ENCODE measurements at places on chromosomes 3 and 15. TPM values are rescaled to one million over a fixed set of nuclear protein-coding genes. Genes with fewer than 3 reads are reported as not detected.

DNA sequence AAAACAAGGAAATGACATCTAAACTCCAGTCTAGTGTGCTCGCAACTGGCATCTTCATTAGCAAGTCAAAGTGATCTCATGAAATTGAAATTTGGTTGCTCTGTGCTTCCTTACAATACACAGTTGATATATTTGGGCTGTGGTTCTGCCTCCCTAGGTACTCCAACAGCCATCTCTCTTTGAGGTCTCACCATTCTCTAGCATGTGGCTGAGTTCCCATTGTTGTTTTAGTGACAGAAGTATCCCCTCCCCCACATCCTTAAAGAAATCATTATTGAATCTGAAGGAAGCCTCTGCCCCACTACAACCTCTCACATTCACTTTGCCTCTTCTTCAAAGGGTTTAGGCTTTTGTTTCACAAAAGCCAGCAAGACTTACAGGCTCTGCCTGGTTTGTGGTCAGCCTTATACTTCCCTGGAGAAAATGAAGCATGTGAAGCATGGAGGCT, 516.5 kb downstream of the NLGN1 start:
- no peak overlapping the region for H3K4me3 ChIP-seq
- DNase-seq = no peak
- no peaks in the 10 kb centered on the region for H3K4me1 ChIP-seq
- H3K27me3 ChIP-seq = no peaks in the 10 kb centered on the region
- H3K27ac ChIP-seq = no peak overlapping the region

DNA sequence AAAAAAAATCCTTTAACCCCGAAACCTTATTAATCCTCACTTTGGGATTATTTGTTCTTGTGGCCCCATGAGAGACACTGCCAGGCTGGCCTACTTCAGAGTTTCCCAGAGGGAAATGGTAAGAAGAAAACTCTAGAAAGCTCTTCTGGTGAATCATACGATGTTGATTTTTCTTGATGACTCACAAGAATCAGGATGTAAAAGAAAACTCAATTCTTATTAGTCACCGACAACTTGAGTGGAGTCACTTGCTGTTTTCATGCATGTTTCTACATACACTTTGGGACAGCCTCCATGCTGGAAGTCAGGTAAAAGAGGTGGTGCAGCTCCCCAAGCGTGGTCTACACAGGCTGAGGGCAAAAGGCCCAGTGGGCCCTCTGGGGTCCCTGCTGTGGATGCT, 42.8 kb downstream of the MYO5C start:
- peaks cover 10% of the 10 kb centered on the region for H3K4me1 ChIP-seq
- no peak overlapping the region for H3K27ac ChIP-seq
- DNase-seq = no peak
- no peaks in the 10 kb centered on the region for H3K27me3 ChIP-seq
- H3K36me3 ChIP-seq = no peaks in the 10 kb centered on the region

- no peak overlapping the region for H3K4me3 ChIP-seq
- peaks cover 9% of the 10 kb centered on the region for H3K4me1 ChIP-seq
Measured at GRCh38 chr3:170062068-170062467, 24.3 kb downstream of the GPR160 start.

GRCh38 chr3:150414258-150414657, 6.2 kb downstream of the TSC22D2 start:
- peaks cover 80% of the 10 kb centered on the region for H3K4me1 ChIP-seq
- H3K36me3 ChIP-seq = no peaks in the 10 kb centered on the region
- H3K27ac ChIP-seq = no peak overlapping the region
- H3K4me3 ChIP-seq = no peak overlapping the region
- H3K27me3 ChIP-seq = no peaks in the 10 kb centered on the region
- DNase-seq = no peak

DNA sequence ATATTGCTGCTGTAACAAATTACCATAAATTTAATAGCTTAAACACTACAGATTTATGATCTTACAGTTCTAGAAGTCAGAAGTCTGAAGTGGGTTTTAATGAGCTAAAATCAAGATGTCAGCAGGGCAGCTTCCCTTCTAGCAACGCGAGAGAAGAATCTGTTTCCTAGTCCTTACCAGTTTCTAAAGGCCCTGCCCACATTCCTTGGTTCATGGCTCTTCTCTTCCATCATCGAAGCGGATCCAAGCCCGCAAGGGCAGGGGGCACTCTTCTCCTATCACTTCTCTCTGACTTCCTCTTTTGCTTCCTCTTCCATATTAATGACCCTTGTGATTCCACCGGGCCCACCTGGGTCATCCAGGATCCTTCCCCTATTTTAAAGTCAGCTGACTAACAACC, 16.1 kb downstream of the MINDY4B start:
- no peaks in the 10 kb centered on the region for H3K4me1 ChIP-seq
- H3K27me3 ChIP-seq = no peaks in the 10 kb centered on the region
- DNase-seq = no peak
- no peak overlapping the region for H3K4me3 ChIP-seq
- no peak overlapping the region for H3K27ac ChIP-seq

GRCh38 chr3:129502641-129503408, 25.6 kb upstream of the RHO start:
- DNase-seq = no peak
- no peak overlapping the region for H3K4me3 ChIP-seq
- H3K4me1 ChIP-seq = no peaks in the 10 kb centered on the region
- no peaks in the 10 kb centered on the region for H3K36me3 ChIP-seq
- H3K27me3 ChIP-seq = no peaks in the 10 kb centered on the region

- H3K27me3 ChIP-seq = no peaks in the 10 kb centered on the region
- H3K4me1 ChIP-seq = peaks cover 23% of the 10 kb centered on the region
- no peak overlapping the region for H3K4me3 ChIP-seq
- no peak for DNase-seq
- H3K36me3 ChIP-seq = no peaks in the 10 kb centered on the region
- H3K27ac ChIP-seq = no peak overlapping the region
Measured at GRCh38 chr15:41489641-41490040, 4.0 kb upstream of the ITPKA start.

GRCh38 chr3:52253314-52254304, 8.1 kb downstream of the PPM1M start:
- no peaks in the 10 kb centered on the region for H3K27me3 ChIP-seq
- peaks cover 57% of the 10 kb centered on the region for H3K36me3 ChIP-seq
- H3K4me3 ChIP-seq = peak overlapping the region; percentile 16
- H3K27ac ChIP-seq = peak overlapping the region; percentile 86
- H3K4me1 ChIP-seq = peaks cover 99% of the 10 kb centered on the region
- peak; percentile 95 for DNase-seq

DNA sequence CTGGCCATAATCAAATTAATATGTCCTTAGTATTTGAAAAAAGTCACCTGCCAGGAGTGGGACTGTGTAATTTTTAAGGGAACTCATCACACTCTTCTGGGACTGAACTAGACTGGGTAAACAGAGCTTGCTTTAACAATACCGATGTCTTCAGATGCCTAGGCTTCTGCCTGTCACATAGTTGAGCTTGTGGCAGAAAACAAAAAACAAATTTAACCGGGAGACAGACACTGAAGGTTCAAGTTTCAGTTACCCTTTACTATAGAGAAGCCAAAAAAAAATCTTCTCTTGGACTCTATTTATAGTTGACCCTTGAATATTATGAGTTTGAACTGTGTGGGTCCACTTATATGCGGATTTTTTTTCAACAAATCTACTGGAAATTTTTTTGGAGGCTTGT, 10.8 kb downstream of the PPP1R2 start:
- no peak overlapping the region for H3K27ac ChIP-seq
- DNase-seq = no peak
- H3K4me3 ChIP-seq = no peak overlapping the region
- peaks cover 7% of the 10 kb centered on the region for H3K36me3 ChIP-seq
- H3K4me1 ChIP-seq = peaks cover 82% of the 10 kb centered on the region

DNA sequence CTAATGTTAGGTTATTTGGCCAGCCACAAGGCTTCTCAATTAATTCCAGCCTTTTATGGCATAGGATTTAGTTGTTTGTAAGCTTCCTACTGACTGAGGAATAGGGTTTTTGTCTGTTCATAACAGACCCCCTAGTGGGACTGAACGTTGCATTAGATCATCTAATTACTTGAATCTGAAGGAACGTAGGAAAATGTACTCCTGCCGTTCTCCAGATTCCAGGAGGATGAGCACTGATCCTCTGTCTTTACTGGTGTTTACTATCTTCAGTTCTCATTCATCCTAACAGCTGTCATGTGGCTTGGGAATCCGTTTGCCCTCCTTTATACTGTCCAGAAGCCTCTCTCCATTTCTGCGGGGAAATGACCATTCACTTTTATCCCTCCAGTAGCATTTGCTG, 52.7 kb downstream of the RAD54L2 start:
- DNase-seq = no peak
- peaks cover 4% of the 10 kb centered on the region for H3K4me1 ChIP-seq
- H3K36me3 ChIP-seq = peaks cover 7% of the 10 kb centered on the region
- no peaks in the 10 kb centered on the region for H3K27me3 ChIP-seq

DNA sequence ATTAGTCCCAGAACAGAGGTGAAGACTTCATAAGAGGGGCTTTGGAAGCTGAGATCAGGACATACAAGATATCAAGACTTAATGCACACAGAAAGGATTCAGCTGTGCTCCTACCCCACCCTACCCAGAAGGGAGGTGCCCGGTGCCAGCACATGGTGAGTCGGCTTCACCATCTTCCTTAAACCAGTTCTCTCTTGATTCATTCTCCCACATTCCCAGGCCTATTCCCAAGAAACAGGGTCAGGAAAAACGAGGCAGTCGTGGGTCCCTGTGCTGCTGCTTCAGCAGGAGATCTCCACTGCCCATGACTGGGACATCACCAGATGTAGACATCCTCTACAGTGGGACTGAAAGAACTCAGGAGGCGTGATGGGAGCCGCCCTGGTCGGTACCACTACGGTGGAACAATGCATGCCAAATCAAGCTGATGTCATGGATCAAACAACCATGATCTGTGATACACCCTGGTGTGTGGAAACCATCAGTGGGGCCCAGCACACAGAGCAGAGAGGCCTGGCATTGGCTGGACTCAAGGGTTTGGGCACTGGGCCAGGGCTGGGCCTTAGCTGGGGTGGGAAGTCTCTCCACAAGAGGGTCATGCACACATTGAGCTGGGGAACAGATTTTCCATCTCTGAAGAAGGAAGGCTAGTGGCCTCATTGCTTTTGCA, 41.9 kb downstream of the CCDC12 start:
- no peak overlapping the region for H3K4me3 ChIP-seq
- DNase-seq = no peak
- H3K4me1 ChIP-seq = peaks cover 46% of the 10 kb centered on the region
- peaks cover 33% of the 10 kb centered on the region for H3K36me3 ChIP-seq

DNA sequence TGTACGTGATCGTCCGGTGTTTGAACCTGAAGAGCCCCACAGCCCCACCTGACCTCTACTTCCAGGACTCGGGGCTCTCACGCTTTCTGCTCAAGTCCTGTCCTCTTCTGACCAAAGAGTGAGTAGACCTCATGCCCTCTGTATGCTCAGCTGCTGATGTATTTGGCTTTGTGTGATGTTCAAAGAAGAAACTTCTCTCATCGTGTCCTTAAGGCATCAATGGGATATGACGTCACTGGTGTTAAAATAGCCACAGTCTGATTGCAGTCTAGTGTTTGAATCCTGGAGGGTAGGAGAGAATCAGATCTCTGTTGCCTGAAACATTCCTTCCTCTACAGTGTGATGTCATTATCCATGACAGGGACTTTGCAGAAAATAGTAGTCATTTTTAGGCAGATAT, 28.1 kb downstream of the ABHD2 start:
- DNase-seq = no peak
- peaks cover 30% of the 10 kb centered on the region for H3K36me3 ChIP-seq
- peaks cover 16% of the 10 kb centered on the region for H3K4me1 ChIP-seq
- H3K4me3 ChIP-seq = no peak overlapping the region
- no peak overlapping the region for H3K27ac ChIP-seq
- no peaks in the 10 kb centered on the region for H3K27me3 ChIP-seq

GRCh38 chr3:130975251-130975650, 51.4 kb downstream of the ASTE1 start:
- H3K36me3 ChIP-seq = no peaks in the 10 kb centered on the region
- no peak overlapping the region for H3K27ac ChIP-seq
- H3K4me3 ChIP-seq = no peak overlapping the region

- H3K27me3 ChIP-seq = no peaks in the 10 kb centered on the region
- no peak for DNase-seq
- peak overlapping the region; percentile 81 for H3K4me3 ChIP-seq
- H3K36me3 ChIP-seq = peaks cover 9% of the 10 kb centered on the region
Measured at GRCh38 chr15:40696228-40696627, 1.3 kb downstream of the RAD51 start.

- DNase-seq = no peak
- no peaks in the 10 kb centered on the region for H3K27me3 ChIP-seq
- H3K27ac ChIP-seq = no peak overlapping the region
- no peaks in the 10 kb centered on the region for H3K36me3 ChIP-seq
Measured at GRCh38 chr15:69543681-69544364, 91.2 kb downstream of the RPLP1 start.

GRCh38 chr15:51227940-51228732, 110.3 kb downstream of the CYP19A1 start:
- no peak overlapping the region for H3K27ac ChIP-seq
- no peaks in the 10 kb centered on the region for H3K4me1 ChIP-seq
- no peak overlapping the region for H3K4me3 ChIP-seq

GRCh38 chr15:58951388-58952007, 18.0 kb upstream of the SLTM start:
- H3K36me3 ChIP-seq = no peaks in the 10 kb centered on the region
- no peaks in the 10 kb centered on the region for H3K27me3 ChIP-seq
- no peak for DNase-seq
- H3K4me3 ChIP-seq = no peak overlapping the region

DNA sequence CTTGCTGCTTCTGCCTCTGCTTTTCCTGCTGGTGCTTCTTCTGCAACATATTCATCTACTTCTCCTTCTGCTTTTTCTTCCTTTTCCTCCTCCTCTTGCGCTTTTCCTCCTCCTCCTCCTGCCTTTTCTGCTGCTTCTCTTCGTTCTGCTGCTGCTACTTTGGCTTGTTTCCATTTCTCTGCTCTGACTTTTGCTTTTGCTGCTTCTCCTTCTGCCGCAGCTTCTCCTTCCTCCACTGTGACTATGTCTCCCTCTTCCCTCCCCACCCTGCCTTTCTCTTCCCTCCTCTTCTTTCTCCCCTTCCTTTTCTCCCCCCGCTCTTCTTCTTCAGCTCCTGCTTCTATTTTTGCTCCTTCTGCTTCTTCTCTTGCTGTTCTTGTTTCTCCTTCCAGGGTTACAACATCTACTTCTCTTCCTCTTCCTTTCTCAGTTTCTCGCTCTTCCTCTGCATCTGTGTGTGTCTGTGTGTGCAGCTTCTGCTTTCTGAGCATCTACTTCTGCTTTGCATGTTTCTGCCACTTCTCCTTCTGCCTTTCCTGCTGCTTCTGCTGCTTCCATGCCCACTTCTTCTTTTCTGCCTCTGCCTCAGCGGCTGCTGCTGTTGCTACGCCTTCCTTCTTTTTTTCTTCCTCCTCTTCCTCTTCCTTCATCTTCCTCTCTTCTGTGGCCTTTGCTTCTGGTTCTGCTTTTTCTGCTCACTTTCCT, 51.4 kb downstream of the FAM43A start:
- H3K27me3 ChIP-seq = no peaks in the 10 kb centered on the region
- no peak overlapping the region for H3K27ac ChIP-seq

The BFSP2 gene
- not detected for total RNA-seq

The ARIH2 gene
- total RNA-seq = 141 TPM

The MAGI1 gene
- not detected for total RNA-seq

The SST gene
- total RNA-seq = not detected

The CHDH gene
- total RNA-seq = 0.47 TPM

The REC114 gene
- total RNA-seq = not detected

The TTLL13 gene
- 1.4 TPM for total RNA-seq

The ADCY5 gene
- total RNA-seq = not detected

The WDR93 gene
- total RNA-seq = not detected

The RBPMS2 gene
- total RNA-seq = not detected

The PLD1 gene
- 1.2 TPM for total RNA-seq

Measured in CD4-positive, alpha-beta memory T cell (primary cell).